ENCODE measurements at places on chromosomes 12 and 14. TPM values are rescaled to one million over a fixed set of nuclear protein-coding genes. Genes with fewer than 3 reads are reported as not detected.

DNA sequence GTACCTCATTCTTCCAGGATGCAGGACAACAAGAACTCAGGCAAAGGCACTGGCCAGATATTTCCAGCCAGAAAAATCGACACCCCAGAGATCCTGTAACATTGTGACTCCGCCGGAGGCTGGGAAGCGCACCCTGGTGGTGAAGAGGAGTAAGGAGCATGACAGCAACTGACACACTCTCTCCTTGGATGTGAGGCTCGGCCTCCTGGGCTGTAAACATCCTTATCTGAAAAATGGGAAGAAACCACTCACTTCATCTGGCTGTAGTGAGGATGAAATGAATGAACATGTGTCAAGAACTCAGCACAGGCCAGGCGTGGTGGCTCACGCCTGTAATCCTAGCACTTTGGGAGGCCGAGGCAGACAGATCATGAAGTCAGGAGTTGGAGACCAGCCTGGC is 27.5 kb downstream of the TCHP start:
- peaks cover 64% of the 10 kb centered on the region for H3K36me3 ChIP-seq
- H3K4me1 ChIP-seq, result no peaks in the 10 kb centered on the region
- H3K27ac ChIP-seq, result no peak overlapping the region
- no peak overlapping the region for H3K4me3 ChIP-seq
- peak; percentile 56 for DNase-seq

RNASE4 gene
- 10.8 TPM for total RNA-seq

DNA sequence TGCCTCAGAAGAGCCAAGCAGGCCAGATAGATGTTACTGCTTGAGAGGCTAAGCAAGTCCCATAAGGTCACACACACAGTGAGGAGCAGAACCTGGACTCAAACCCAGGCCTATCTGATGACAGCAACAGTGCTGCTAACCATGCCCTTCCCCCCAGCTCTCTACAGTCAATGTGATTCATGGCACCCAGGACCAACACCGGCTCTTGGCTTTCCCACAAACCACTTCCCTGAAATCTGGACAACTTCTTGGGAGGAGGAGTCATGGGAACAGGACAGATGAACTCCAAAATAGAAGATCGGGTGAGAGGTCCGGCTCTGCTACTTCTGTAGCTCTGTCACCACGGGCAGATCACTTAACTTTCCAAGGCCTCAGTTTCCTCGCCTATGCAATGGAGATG is 716 bp upstream of the PTGDR start:
- H3K27me3 ChIP-seq, result peaks cover 40% of the 10 kb centered on the region
- no peak overlapping the region for H3K4me3 ChIP-seq

DNA sequence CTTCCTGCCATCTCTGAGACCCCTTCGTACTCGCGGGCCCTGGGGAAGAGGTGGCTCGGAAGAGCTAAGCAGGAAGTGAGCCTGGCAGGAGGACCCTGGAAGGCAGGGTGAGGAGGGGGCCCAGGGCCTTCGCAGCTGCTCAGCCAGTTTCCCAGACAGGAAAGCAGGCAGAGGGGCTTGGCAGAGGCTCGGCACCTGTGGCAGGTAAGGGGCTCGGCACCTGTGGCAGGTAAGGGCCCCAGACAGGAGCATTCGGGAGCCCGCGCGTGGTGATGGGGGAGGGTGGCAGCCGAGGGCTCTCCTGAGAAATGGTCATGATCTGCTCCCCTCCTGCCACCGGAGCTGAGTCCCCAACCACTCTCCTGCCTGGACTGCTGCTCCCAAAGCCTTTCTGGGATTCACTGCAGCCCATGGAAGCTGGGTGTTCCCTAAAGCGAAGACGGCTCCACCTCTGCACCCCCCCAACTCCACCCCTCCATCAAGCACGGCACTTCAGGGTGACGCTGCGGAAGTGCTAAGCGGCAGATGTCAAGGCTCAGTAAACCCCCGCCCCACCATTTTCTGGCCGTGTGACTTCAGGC is 63.2 kb downstream of the PRIMA1 start:
- H3K4me1 ChIP-seq, result peaks cover 3% of the 10 kb centered on the region
- DNase-seq, result no peak
- H3K27me3 ChIP-seq, result no peaks in the 10 kb centered on the region
- H3K4me3 ChIP-seq, result no peak overlapping the region
- H3K27ac ChIP-seq, result no peak overlapping the region

CAPZA3 gene
- not detected for total RNA-seq

PPFIA2 gene
- total RNA-seq, result 75.3 TPM

DNA sequence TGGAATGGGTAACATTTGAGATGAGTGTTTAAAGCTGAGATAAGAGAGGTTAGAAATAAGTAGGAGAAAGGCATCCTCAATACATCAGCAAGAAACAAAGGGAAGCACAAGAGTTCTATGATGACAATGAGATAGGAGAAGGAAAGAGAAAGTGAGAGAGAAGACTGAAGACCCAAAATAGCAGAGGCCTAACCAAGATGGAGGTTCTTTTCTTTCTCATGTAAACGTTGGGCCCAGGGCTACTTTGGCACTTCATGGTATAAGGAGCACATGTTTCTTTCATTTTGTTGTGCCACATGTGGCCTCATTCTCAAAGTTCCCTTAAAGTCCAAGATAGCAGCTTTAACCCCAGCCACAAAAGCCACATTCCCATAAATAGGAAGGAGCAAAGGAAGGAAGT is 120.5 kb upstream of the RMST start:
- no peak overlapping the region for H3K27ac ChIP-seq
- H3K4me1 ChIP-seq, result no peaks in the 10 kb centered on the region
- no peak for DNase-seq
- no peak overlapping the region for H3K4me3 ChIP-seq

CD163L1 gene
- 4.9 TPM for total RNA-seq

- no peaks in the 10 kb centered on the region for H3K36me3 ChIP-seq
- no peaks in the 10 kb centered on the region for H3K4me1 ChIP-seq
- DNase-seq, result no peak
- H3K27ac ChIP-seq, result no peak overlapping the region
- H3K4me3 ChIP-seq, result no peak overlapping the region
These were observed 680.2 kb downstream of the VRK1 start for GRCh38 chr14:97477353-97477752.

EXOC3L4 gene
- 0.50 TPM for total RNA-seq

SIX4 gene
- total RNA-seq, result 8.1 TPM

NKX2-1 gene
- total RNA-seq, result 0.39 TPM

LRFN5 gene
- 30.9 TPM for total RNA-seq

DNA sequence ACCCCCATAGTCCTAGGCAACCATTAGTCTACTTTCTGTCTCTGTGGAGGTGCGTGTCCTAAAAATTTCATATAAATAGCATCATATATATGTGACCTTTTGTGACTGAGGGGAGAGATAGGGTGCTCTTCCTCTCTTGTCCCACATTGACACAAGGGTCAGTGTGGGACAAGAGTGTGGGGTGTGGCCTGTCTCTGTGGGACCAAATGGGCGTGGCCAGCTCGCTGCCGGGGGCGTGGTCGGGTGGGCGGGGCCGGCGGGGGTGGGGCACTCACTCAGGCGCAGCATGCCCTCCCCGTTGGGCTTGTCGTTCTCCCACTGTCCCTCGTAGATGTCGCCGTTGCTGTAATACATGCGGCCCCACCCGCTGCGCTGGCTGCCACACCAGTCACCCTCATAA is 15.5 kb downstream of the MORN3 start:
- H3K27me3 ChIP-seq, result no peaks in the 10 kb centered on the region
- H3K4me3 ChIP-seq, result no peak overlapping the region
- H3K4me1 ChIP-seq, result peaks cover 4% of the 10 kb centered on the region
- H3K27ac ChIP-seq, result no peak overlapping the region

- no peak overlapping the region for H3K4me3 ChIP-seq
- H3K27me3 ChIP-seq, result peaks cover 12% of the 10 kb centered on the region
- no peak for DNase-seq
- H3K4me1 ChIP-seq, result peaks cover 20% of the 10 kb centered on the region
- H3K27ac ChIP-seq, result no peak overlapping the region
These were observed 98.8 kb upstream of the GSC start for GRCh38 chr14:94868772-94869072.

GRCh38 chr12:132572106-132572505 is 38.3 kb downstream of the LRCOL1 start:
- H3K36me3 ChIP-seq, result peaks cover 99% of the 10 kb centered on the region
- no peak overlapping the region for H3K4me3 ChIP-seq
- no peak overlapping the region for H3K27ac ChIP-seq

C12orf56 gene
- 1.3 TPM for total RNA-seq

WDR20 gene
- total RNA-seq, result 20.4 TPM

BICD1 gene
- total RNA-seq, result 51.0 TPM

GRCh38 chr12:14239350-14239934 is 126.0 kb upstream of the ATF7IP start:
- no peak for DNase-seq
- H3K27me3 ChIP-seq, result no peaks in the 10 kb centered on the region
- H3K27ac ChIP-seq, result peak overlapping the region; percentile 52
- no peaks in the 10 kb centered on the region for H3K36me3 ChIP-seq
- peak overlapping the region; percentile 10 for H3K4me3 ChIP-seq
- H3K4me1 ChIP-seq, result peaks cover 11% of the 10 kb centered on the region

DNA sequence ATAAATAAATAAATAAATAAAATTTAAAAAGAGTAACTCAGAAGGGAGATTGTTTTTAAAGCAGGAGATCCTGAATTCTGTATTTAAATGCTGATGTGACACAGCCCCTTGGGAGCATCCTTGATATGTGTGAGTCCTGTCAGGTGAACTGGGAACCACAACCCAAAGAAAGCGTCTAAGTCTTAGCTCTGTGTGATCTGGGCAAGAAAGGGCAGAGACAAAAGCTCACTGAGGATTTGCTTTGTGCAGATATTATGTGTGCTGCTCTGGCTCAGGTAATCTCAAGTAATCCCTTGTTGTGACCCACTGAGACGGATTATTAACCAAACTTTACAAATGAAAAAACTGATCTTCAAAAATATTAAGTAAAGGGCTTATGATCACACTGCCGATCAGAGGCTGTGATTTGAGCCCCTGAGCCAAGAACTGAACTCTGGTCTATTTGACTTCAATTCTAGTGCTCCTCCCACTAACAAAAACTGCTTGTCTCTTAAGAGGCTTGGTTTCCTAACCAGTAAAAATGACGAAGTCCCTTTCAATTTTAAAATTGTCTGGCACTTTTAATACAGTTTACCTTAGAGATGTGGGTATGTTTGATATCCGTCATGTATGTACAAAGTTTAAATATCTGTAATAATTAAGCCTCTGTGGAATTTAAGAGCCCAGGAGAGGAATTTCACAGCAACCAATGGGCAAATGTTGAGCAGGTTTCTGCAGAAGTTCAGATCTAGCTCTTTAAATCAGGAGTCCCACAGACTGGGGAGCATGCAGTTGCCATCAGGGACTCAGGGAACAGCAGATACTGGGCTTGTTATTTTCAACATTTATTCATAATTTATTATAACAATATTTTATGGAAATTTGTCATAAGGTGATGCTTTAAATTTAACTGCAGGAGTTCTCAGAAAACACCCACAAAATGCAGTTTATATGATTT is 46.1 kb downstream of the CPM start:
- no peaks in the 10 kb centered on the region for H3K27me3 ChIP-seq
- H3K4me1 ChIP-seq, result no peaks in the 10 kb centered on the region
- no peak overlapping the region for H3K4me3 ChIP-seq
- H3K27ac ChIP-seq, result no peak overlapping the region
- DNase-seq, result no peak

DNA sequence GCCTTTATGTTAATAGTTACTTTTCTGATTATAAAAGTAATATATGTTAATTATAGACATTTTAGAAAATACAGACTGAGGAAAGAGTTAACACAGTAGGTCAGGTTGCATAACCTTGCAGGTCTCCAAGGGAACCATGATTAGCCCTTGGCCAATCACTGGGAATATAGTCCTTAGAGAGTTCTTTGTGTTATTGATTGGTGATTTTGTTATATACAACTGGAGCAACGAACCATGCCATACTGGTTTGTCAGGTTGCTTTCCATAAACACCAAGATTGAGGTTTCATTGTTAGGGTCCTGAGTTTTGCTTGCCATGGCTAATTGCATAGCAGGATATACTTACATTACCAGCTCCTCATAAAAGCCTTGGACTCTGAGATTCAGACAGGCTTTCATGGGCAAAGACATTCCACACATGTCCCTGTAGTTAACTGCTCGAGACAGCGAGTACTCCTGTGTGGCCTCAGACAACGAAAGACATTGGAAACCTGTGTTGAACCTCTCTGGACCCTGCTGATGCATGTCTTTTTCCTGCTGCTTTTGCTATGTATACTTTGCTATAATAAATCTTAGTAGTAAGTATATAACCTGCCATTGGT is 33.7 kb downstream of the MAPK1IP1L start:
- H3K27me3 ChIP-seq, result no peaks in the 10 kb centered on the region
- no peaks in the 10 kb centered on the region for H3K36me3 ChIP-seq
- DNase-seq, result no peak
- H3K4me1 ChIP-seq, result no peaks in the 10 kb centered on the region
- H3K27ac ChIP-seq, result no peak overlapping the region
- no peak overlapping the region for H3K4me3 ChIP-seq

GRCh38 chr12:131384544-131384855 is 326.4 kb upstream of the SFSWAP start:
- no peak overlapping the region for H3K4me3 ChIP-seq
- H3K27ac ChIP-seq, result no peak overlapping the region
- H3K36me3 ChIP-seq, result no peaks in the 10 kb centered on the region
- no peak for DNase-seq

GRCh38 chr12:89306827-89307473 is 45.4 kb downstream of the DUSP6 start:
- H3K4me3 ChIP-seq, result no peak overlapping the region
- DNase-seq, result no peak
- no peaks in the 10 kb centered on the region for H3K36me3 ChIP-seq

GRCh38 chr14:52429451-52429850 is 115.3 kb downstream of the PTGER2 start:
- no peak overlapping the region for H3K27ac ChIP-seq
- no peaks in the 10 kb centered on the region for H3K36me3 ChIP-seq
- H3K4me3 ChIP-seq, result no peak overlapping the region
- no peak for DNase-seq
- no peaks in the 10 kb centered on the region for H3K27me3 ChIP-seq
- no peaks in the 10 kb centered on the region for H3K4me1 ChIP-seq

DNA sequence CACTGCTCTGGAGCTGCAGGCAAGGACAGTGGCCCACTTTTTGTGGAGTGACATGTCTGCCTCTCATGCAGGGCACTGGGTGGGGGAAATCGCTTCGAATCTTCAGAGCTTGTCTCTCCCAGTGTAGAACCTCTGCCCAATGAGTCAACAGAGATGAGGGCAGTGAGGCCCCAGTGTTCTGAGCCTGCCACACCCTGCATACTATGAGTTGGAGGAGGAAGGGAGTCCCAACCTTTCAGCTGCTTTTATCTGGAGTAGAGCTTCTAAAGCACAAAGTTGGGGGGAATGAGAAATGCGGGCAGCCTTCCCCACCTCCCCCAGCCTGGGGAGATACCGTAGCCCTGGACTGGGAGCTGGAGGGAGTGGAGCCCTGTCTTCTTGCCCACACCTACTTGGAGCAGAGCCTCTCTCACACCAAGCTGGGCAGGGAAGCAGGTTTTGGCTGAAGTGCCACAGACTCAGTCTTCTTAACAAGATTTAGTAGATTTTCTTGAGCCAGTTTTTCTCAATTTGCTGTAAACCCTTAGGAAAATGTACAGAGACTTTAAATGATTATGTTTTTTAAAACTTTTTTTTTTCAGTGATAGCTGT is 159.1 kb downstream of the ADGRD1 start:
- peaks cover 33% of the 10 kb centered on the region for H3K4me1 ChIP-seq
- DNase-seq, result no peak
- no peak overlapping the region for H3K4me3 ChIP-seq
- H3K27ac ChIP-seq, result peak overlapping the region; percentile 27
- no peaks in the 10 kb centered on the region for H3K27me3 ChIP-seq

DPPA3 gene
- not detected for total RNA-seq

GRCh38 chr12:114190971-114191370 is 215.0 kb downstream of the TBX5 start:
- H3K4me3 ChIP-seq, result no peak overlapping the region
- H3K36me3 ChIP-seq, result no peaks in the 10 kb centered on the region
- peaks cover 3% of the 10 kb centered on the region for H3K27me3 ChIP-seq
- H3K4me1 ChIP-seq, result peaks cover 5% of the 10 kb centered on the region
- DNase-seq, result no peak
